ENCODE measurements at places on chromosomes 6 and 20. TPM values are rescaled to one million over a fixed set of nuclear protein-coding genes. Genes with fewer than 3 reads are reported as not detected.

DNA sequence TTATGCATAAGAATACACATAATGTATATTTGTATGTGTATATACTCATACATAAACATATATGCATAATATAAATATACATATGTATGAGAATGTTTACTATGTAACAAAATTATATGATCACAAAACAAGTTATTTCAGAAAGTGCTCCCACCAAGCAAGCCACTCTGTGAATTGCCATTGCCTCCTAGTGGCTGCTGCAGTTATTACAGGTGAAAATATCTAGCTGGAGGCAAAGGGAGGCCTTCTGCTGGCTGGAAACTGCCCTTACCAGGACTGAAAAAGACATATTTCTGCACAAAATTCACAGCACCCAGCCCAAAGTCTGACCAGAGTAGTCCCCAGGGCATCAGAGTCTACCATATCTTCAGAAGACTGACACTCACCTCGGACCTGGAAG, 14.4 kb upstream of the ADAM33 start:
- DNase-seq, result no peak

DNA sequence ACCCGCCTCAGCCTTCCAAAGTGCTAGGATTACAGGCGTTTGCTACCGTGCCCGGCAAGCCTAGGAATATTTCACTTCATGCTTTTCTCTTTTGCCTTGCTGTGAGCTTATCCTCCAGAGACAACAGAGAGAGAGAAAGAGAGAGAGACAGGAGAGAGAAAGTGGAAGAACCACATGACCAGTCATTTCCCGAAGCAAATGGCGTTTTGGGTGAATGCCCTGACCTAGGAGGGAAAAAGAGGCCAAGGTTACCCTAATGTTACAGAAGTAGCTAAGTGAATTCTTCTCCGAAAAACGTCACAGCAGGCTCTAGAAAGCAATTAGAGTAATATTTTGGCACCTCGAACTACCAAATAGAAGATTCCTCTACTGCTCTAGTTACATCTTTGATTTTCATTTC, 9.1 kb downstream of the SGK1 start:
- DNase-seq, result no peak

GRCh38 chr6:101294676-101295075, 98.8 kb upstream of the GRIK2 start:
- DNase-seq, result no peak

DNA sequence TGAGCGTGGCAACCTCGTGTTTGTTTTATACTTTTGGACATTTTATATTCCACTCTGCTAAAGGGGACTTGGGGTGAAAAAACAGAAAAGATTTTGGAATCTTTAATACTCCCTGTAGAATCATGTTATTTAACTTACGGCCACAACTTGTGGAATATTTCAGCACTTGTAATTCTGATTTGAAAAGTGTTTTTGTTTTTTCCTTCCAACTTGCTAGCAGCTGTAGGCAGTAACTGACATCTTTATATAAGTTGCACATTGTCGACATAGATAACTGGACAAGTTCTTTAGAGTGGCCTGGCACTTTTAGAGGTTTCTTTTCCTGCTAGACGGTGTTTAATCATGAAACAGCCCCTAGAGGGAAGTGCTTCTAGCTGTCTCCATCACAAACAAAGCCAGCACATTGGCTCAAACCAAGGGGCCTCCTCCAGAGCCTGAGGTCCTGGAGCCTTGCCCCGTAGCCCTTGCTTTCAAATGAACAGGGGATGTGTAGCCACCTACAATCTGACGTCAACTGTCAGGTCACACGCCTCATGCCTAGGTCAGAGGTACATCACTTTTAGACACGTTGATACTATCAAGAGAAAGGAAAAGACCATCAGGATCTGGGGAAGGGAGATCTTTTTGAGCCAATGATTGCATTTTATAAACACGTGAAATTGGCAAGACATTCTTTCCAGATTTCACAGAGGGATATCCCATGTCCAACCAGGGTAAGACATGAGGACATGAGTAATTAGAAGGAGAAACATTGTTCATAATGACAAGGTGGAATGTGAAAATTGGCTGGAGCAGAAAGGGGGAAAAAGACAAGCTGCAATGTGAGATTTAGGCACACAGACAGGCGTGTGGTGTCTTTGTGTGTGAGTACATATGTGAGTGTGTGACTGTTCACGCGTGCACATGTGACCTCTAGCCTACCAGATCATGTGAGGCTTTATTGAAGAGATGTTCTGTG, 92.1 kb downstream of the TXNDC5 start:
- no peak for DNase-seq

DNA sequence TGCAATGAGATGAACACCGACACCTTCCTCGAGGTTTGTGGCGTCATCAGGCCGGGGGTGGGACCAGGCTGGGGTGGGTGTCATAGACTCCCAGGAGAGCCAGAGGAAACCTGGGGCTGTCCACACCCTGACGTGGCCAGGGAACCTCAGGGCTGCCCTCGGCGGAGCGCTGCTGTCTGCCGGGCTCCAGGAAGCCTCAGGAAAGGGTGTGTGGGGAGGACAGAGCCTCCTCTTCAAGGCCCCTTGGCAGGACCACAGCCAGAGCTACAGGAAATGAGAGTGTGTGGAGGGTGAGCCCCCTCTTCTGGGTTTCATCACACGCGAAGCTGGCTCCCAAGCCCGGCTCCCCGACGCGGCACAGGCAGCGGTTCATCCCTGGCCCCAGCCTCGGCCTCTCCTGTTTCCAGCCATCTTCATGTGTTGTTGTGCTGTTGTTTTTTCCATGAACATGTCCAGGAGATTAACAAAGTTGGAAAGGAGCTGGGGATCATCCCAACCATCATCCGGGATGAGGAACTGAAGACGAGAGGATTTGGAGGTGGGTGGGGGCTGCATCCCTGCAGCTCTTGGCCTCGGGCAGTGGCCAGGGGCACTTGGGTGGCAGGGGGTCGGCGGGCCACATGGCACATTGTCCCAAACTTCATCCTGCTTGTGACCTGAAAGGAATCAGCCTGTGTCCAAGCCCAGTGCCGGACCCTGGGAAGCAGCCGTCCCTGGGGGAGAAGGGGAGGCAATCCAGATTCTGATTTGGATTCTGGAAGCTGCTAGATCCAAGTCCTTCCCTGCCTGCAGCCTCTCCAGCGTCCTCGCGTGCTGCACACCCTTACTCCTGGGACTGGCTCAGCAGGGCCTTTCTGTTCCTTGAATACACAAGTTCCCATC, 6.4 kb downstream of the NPEPL1 start:
- DNase-seq, result no peak

DNA sequence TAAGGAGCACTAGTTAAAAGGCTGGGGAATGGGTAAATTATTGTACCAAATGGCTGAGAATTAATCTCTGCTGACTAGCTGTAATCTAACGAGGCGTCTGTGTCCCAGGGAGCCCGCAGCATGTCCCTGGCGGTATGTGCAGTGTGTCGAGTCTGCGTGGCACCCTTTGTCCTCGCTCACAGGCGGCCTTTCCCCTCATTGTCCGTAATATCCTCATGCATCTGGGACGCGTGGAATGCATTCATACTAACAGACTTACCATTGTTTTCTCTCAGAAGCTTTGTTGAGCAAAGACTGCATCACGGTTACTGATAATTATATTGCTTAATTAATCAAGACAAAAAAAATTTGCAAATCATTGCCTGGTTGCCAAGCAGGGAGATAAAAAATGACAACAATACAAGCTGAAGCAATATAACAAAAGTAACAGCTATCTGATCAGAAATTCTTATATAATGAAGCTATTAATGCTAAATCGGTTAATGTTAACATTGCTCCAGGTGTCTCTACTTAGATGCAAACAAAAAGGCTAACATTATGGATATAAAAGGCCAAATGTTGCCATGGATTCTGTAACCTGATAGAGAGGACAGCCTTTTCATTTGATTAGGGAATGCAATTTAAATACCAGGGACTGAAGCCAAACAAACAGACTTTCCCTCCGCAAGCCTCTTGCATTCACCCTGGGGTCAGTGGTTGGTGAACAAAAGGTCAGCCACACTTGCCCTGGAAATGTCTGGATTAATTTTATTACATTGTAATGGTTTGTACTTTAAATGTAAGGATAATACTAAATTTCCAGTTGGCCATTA, 124.8 kb downstream of the INSM1 start:
- DNase-seq, result no peak

GRCh38 chr20:60144404-60144803, 186.2 kb downstream of the CDH26 start:
- DNase-seq, result no peak

GRCh38 chr6:167581637-167582036, 245.1 kb upstream of the AFDN start:
- DNase-seq, result no peak

DNA sequence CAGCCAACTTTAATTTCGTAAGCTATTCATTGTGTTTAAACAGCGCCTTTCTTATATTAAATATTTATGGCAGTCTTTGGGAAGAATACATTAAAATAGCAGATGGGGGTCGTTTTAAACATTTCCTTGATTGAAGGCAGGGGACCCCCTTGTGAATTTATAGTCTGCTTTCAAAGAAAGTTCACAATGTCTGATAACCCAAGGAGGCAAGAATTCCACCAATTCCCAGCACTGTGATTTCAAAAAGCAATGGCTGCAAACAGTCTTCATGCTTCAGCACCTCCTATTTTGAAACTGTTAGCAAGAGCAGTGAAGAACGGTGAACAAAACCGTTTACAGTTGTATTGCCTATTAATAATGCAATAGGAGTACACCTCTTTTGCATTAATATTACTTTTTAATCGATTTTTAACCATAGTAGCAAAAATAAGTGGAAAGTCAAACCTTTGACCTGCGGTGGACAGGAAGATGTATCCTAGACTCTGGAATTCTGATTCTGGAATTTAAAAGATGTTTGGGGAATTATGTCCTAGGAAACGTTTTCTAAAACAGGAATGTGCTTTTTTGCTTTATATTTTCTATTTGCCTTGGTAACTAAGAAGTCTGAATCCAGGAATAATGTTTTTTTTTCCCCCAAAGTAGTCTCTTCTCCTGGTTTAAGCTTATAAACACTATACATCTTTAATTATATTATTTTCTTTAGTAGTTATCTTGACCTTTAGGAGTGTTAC, 393.0 kb downstream of the CDKAL1 start:
- DNase-seq, result peak; percentile 36

- no peak for DNase-seq
Observed at GRCh38 chr20:46852313-46852712, 42.3 kb upstream of the EYA2 start.

- DNase-seq, result no peak
Observed at GRCh38 chr20:15205028-15205427, 867.6 kb upstream of the FLRT3 start.

DNA sequence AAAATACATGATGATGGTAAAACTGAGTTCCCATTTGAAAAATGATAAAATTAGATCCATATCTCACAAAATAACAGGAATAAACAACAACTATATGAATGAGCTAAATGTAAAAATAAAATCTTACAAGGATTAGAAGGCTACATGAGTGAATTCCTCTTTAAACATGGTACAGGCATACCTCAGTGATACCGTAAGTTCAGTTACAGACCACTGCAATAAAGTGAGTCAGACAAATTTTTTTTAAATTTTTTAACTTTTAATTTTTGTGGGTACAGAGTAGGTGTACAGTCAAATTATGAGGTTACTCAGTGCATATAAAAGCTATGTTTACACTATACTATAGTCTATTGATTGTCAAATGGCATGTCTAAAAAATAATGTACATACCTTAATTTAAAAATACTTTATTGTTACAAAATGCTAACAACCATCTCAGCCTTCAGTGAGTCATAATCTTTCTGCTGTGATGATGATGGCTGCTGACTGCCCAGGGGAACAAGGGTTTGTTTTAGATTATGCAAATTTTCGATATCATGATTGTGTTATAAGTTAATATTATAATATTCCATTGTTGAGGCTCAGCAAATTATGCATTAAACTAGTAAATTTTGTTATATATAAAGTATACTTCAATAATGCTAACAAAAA, 222.8 kb upstream of the RUNX2 start:
- no peak for DNase-seq

DNA sequence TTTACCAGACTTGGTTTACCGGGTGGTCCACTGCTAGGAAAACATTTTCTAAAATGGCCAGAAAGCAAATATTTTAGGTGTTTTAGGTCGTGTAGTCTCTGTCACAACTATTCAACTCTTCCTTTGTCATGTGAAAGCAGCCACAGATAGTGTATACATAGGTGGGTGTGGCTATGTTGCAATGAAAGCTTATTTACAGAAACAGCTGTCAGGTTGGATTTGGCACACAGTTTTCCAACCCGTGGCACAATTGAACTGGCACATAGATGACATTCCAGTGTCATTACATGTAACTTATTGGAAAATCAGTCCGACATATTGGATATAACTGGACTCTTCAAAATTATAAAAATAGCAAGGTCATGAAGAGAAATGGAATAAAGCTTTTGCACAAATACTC, 68.9 kb upstream of the KCNQ5 start:
- no peak for DNase-seq

DNA sequence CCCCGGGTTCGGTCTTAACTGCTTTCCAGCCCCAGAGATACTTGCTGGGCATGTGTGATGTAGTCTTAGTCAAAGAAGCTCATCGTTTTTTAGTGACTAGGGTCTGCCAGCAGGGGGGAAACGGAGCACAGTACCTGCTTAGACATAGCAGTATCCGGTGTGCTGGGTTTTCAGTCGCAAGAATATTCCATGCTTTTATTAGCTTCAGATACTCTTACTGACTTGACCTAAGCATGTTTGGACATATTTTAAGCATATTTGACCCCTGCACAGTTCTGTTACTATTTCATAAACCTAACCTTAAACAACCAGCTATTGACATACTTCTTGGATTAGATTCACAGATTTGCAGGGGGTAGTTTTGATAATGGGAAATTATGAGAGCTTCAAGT, 3.0 kb downstream of the E2F3 start:
- no peak for DNase-seq

GRCh38 chr6:146336191-146336590, 207.4 kb upstream of the RAB32 start:
- no peak for DNase-seq

GRCh38 chr6:138659998-138660397, 113.6 kb upstream of the CCDC28A start:
- no peak for DNase-seq

DNA sequence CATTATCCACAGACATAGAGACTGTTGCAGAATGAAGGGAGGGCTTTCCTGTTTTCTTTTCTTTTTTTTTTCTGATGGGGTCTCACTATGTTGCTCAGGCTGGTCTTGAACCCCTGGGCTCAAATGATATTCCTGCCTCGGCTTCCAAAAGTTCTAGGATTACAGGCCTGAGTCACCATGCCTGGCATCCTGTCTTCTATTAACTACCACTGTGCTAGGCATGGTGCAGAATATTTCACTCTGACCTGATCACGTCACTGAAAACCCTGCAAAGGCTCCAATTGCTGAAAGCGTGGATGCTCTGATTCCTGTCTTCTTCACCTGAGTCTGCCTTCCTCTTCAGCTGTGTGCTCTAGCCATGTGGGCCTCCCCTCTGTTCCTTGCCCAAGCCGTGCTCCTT, 8.5 kb upstream of the DNMT3B start:
- DNase-seq, result no peak

GRCh38 chr6:130574146-130574545, 208.3 kb downstream of the TMEM200A start:
- no peak for DNase-seq

Gene SAMD3
- 0.77 TPM for polyA plus RNA-seq

Gene ASF1A
- polyA plus RNA-seq, result 35.5 TPM

Gene EYS
- polyA plus RNA-seq, result 0.77 TPM

Gene OPRM1
- 0.04 TPM for polyA plus RNA-seq

Gene SLC35F1
- 3.6 TPM for polyA plus RNA-seq

Measured in right renal pelvis (tissue), 4 donors.